ENCODE measurements at places on chromosomes 2 and 18. TPM values are rescaled to one million over a fixed set of nuclear protein-coding genes. Genes with fewer than 3 reads are reported as not detected.

DNA sequence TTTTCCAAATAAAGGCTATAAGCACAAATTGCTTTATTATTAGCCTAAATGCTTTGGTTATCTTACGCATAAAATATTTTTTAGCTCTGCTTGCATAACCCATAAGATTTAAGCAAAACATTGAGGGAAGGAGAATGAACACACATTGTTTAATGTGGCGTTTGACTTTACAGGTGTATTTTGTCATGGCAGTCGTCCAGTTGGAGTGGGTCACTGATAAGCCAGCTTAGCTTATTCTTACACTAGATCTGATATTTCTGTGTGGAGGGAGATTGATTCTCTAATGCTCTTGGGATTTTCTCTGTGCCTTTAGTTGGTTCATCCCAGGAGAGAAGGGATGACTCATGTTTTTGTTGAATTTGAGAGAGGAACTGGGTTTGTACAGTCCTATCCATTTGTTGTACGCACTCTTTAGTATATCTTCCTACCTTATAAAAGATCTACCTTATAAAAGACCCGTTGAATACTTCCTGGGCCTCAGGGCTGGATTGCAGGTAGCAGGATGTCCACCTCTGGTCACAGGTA is 47.5 kb upstream of the ACYP2 start:
- H3K27ac ChIP-seq: no peak overlapping the region
- H3K4me3 ChIP-seq: no peak overlapping the region
- no peaks in the 10 kb centered on the region for H3K36me3 ChIP-seq
- H3K27me3 ChIP-seq: no peaks in the 10 kb centered on the region
- H3K4me1 ChIP-seq: peaks cover 8% of the 10 kb centered on the region

DNA sequence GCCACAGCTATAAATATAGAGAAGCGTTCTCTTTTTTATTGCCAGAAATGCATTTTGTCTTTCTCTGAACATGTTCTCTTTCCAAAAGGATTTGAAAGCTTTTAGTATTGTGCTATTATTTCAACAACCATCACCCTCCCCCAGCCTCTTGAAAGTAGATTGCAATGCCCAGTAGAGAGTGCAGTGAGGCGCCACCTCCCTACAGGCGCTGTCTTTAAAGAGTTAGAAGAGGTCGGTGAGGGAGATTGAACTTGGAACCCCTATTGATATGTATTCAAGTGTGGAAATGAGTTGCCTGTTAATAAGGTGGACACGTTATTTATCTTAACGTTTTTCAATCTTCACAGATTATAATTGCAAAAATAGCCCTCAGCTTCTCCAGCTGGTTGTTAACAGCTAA is 360.3 kb downstream of the LRP1B start:
- H3K4me1 ChIP-seq: no peaks in the 10 kb centered on the region
- H3K36me3 ChIP-seq: no peaks in the 10 kb centered on the region
- no peaks in the 10 kb centered on the region for H3K27me3 ChIP-seq
- H3K27ac ChIP-seq: no peak overlapping the region

DNA sequence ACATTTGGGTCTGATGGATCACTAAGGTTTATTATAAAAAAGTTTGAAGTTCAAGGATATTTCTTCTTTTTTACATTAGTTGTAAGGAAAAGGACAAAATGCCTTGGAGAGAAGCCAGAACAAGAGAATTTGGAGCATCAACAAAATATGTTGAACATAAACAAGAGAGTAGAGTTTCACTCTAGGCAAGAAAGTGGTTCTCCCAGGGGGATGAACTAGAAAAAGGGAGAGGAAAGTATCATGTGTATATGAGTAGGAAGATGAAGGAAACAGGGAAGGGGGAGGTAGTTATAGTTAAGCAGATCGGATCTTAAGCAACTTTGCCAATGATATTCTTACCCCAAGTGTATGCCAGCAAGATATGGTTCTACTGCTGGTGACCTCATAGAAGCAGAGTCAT is 63.8 kb upstream of the GALNT3 start:
- no peaks in the 10 kb centered on the region for H3K27me3 ChIP-seq
- no peak overlapping the region for H3K27ac ChIP-seq

DNA sequence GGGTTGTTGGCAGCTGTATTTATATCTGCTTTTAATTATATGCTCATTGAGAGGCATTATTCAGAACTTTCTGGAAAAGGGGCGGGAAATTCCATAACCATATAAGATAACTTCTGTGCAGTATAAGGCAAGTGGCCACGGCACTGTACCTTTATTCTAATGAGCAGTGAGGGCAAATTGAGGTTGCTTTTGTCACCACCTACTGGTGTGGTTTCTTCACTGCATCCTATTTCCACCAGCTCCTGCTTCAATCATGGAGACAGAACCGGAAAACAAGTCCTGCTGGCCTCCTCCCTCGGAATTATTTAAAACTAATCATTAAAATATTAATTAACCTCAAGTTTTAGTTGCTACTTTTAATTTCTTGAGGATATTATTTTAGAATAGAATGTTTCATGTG is 759.4 kb downstream of the CBLN2 start:
- no peaks in the 10 kb centered on the region for H3K27me3 ChIP-seq
- no peak for DNase-seq
- no peaks in the 10 kb centered on the region for H3K36me3 ChIP-seq
- no peak overlapping the region for H3K4me3 ChIP-seq
- H3K4me1 ChIP-seq: no peaks in the 10 kb centered on the region

GRCh38 chr2:17571681-17572080 is 31.2 kb downstream of the VSNL1 start:
- DNase-seq: no peak
- no peak overlapping the region for H3K4me3 ChIP-seq
- H3K36me3 ChIP-seq: no peaks in the 10 kb centered on the region
- H3K4me1 ChIP-seq: no peaks in the 10 kb centered on the region

GRCh38 chr18:9818423-9818734 is 67.4 kb upstream of the TXNDC2 start:
- H3K27me3 ChIP-seq: no peaks in the 10 kb centered on the region
- no peak for DNase-seq
- H3K4me3 ChIP-seq: no peak overlapping the region
- peak overlapping the region; percentile 52 for H3K27ac ChIP-seq
- H3K36me3 ChIP-seq: no peaks in the 10 kb centered on the region

DNA sequence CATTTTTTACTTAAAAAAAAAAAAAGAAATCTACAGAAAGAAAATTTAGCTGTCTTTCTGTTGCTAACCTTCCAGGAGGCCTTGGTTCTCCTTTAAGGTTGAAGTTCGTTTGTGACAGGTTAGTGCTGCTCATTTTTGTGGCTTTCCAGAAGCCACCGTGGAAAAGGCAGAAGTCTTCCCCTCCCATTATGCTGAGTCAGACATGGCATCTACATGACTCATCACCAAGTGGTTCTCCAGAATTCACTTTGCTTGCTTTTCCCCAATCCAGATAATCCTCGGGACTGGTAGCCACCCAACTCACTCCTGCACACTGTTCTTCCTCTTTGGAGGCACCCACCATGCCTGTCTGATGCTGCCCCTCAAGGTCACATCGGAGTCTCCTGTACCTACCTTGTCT is 228.7 kb downstream of the PIK3C3 start:
- H3K4me1 ChIP-seq: no peaks in the 10 kb centered on the region
- no peaks in the 10 kb centered on the region for H3K27me3 ChIP-seq
- H3K4me3 ChIP-seq: no peak overlapping the region
- no peaks in the 10 kb centered on the region for H3K36me3 ChIP-seq

EGR4 gene
- not detected for total RNA-seq

SH3BP4 gene
- total RNA-seq: 34.5 TPM
